ENCODE measurements at places on chromosomes 4 and X.

DNA sequence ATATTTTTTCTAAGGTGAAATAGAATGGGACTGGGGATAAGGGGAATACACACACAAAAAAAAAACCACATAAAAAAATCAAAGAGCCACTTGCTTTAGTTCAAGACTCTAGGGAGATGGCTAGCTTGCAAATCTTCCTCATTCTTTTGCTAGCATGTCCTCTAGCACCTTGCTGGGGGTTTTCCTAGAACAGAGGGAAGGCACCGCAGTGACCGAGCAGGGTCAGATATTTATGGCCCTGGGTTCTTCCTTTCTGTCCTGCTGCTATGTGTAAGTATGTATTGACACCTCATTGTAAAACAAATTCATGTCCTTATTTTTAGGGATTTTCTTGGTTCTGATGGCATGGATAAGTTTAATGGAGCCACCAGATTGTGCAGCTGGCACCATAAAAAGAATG, 81.2 kb downstream of the SHISA3 start:
- DNase-seq: no peak

DNA sequence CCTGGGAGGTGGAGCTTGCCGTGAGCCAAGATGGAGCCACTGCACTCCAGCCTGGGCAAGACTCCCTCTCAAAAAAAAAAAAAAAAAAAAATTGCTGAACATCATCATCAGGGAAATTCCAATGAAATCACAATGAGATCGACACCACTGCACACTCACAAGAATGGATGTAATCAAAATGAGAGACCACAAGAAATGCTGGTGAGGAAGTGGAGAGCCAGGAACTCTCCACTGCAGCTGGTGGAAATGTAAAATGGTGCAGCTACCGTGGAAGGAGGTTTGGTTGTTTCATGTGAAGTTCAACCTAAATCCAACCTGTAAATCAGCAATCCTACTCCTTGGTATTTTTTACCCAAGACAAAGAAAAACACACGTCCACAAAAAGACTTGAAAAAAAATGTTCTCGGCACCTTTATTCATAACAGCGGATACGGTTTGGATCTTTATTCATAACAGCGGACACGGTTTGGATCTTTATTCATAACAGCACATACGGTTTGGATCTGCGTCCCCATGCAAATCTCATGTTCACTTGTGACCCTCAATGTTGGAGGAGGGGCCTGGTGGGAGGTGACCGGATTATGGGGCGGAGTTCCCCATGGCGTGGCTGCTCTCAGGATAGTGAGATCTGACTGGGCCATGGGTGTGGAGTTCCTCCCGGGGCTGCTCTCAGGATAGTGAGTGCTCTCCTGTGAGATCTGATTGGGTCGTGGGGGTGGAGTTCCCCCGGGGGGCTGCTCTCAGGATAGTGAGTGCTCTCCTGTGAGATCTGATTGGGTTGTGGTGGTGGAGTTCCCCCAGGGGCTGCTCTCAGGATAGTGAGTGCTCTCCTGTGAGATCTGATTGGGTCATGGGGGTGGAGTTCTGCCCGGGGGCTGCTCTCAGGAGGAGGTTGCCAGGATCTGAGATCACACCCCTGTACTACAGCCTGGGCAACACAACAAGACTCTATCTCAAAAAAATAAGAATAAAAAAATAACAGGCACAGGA, 7.7 kb downstream of the GAK start:
- DNase-seq: no peak

GRCh38 chr4:30208731-30209435, 511.3 kb upstream of the PCDH7 start:
- DNase-seq: no peak

DNA sequence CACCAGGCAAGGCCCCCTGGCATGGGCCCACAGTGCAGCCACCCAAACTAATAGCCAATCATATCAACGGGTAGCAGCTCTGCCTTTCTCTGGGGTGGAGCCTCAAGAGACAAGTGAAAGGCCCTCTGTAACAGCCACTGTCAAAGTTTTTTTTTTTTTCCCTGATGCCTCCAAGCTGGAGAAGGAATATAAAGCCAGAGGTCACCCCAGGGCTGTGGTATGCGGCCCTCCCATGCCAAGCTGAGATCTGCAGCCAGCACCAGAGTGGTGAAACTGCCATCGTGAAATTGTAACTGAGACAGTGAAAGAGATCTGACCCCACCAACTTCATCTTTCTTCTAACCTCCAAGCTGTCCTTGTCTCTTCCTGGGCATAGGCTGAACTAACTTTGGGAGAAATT, 407.0 kb downstream of the KLHL4 start:
- DNase-seq: no peak

- DNase-seq: no peak
These were observed 56.0 kb upstream of the MID1 start for GRCh38 chrX:10676235-10676957.

GRCh38 chrX:49129427-49129826, 5.9 kb upstream of the GPKOW start:
- no peak for DNase-seq

DNA sequence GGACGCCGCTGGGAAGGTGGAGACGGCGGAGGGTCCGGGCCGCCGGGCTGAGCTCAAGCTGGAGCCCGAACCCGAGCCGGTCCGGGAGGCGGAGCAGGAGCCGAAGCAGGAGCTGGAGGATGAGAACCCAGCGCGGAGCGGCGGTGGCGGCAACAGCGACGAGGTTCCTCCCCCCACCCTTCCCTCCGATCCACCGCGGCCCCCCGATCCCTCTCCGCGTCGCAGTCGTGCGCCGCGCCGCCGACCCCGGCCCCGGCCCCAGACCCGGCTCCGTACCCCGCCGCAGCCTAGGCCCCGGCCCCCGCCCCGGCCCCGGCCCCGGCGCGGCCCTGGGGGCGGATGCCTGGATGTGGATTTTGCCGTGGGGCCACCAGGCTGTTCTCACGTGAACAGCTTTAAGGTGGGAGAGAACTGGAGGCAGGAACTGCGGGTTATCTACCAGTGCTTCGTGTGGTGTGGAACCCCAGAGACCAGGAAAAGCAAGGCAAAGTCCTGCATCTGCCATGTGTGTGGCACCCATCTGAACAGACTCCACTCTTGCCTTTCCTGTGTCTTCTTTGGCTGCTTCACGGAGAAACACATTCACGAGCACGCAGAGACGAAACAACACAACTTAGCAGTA, 483 bp downstream of the USP27X start:
- no peak for DNase-seq

DNA sequence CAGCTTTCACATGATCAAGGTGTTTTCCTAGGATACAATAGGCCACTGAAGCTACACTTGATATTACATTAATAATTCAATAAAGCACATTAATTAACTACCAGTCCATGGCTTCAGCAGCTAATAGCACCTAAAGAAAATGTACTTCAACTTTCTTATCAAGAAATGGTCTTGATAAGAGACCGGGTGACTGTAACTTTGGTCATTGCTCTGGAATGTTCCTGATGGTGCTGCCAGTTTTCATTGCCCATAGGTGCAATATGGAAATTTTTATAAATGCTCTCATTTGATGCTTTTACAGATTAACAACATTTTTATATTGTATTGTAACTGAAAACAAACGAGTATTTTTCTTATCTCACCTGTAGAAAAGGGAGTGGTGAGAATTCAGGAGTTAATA, 165.4 kb downstream of the SHROOM3 start:
- no peak for DNase-seq

Measured in psoas muscle (tissue), 8 donors.